ENCODE measurements at places on chromosomes 2 and 18.

DNA sequence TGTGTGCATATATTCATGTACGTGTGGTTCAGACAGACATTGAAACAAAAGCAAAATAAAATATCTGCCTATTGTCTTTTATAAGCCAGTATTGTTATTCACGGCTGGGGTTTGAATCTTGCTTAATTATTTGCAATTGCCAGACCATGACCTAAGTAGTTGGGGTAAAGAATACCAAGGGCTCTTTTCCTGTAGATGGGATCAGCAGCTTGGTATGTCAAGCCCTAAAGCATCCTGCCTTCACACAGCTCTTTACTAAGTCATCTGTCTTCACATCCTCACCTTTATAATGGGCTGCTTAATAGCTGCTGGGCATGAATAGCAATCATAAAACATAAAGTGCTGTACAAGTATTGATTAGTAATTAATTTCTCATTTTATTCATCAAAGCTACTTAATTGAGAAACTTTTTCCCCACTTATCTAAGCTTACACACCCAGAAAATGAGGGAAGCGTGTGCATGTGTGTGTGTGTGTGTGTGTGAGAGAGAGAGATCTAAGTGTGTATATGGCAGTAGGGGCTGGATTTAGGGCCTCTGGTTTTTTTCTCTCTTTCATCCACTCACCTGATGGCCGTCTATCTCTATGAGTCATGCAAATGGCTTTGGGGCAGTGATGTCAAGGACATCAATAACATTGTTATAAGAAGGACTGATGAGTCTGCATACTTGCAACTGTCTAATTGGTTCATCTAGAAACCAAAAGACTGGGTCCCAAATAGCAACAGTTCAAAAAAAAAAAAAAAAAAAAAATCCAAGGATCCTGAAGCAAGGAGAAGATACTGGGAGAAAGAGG is 244.1 kb upstream of the TNP1 start:
- no peak for DNase-seq

DNA sequence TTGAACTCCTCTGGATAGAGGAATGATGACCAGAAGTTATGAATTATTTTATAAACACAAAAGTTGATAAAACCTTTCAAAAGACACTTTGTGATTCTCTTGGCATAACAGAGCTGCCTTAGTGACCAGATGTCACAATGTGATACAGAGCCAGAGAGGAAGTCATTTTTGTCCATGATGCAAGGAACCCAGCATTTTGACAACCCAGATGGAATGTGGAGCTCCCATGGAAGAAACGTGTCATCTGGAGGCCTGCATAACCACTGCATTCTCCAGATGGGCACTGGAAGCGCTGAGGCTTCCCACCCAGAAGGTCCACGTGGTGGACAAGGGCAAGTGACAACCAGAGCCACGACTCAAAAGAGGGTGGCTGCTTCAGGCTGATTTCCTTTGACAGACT is 30.1 kb downstream of the HRH4 start:
- DNase-seq, result no peak

- DNase-seq, result no peak
Observed at GRCh38 chr2:37896319-37896718, 28.8 kb upstream of the RMDN2 start.

DNA sequence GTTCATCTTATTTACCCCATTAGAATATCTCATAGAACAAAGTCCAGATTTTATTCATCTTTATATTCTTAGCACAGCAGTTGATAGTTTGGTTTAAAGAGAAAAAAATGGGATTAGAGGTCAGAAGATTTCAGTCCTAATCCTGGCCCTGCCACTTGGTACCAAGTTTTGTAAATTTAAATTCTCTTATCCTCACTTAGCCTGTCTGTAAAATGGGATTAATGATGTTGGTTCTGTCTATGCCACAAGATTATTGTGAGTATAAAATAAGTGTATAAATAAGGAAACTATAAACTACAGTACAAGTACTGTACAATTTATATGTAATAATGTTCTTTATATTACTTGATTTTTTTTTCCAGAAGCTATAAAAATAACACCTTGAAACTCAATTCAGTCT is 17.1 kb upstream of the DRC1 start:
- DNase-seq, result no peak

DNA sequence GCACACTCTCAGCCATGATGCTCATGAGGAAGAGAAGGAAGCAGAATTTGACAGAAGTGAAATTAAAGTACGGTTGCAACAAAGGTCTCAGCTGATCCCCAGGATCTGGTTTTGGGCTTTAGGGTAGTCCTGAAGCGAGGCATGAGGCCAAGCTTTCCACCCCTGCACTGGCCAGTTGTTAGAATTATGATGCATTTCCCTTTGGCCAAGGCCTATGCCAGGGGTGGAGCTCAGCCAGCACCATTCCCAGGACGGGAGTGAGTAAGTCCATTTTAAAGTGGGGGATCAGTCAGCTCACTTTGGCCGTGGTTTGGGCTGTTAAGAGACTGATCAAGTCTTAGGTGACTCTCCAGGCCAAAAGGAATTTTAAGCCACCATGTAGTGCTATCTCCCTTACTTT is 314.5 kb upstream of the MMADHC start:
- no peak for DNase-seq

- DNase-seq, result no peak
Observed at GRCh38 chr2:210046851-210047500, 44.5 kb downstream of the RPE start.

DNA sequence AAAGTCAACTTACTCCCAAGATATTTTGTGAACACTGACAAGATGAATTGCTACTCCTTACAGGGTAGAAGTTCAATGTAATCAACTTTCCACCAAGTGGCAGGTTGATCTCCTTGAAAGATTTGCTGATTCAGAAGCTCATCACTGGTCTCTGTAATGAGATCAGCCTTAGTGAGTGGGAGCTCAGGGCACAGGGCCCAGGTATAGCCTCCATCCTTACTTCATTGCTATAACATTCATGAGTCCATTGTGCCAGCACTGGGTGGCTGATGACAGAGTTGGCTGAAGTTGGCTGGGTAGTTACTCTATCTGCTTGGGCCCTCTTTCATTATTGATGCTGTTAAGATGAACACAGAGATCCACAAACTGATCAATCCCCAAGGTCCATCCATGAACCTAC is 379.0 kb downstream of the IRS1 start:
- DNase-seq, result no peak

- no peak for DNase-seq
Observed at GRCh38 chr2:129103936-129104878, 785.5 kb upstream of the HS6ST1 start.

DNA sequence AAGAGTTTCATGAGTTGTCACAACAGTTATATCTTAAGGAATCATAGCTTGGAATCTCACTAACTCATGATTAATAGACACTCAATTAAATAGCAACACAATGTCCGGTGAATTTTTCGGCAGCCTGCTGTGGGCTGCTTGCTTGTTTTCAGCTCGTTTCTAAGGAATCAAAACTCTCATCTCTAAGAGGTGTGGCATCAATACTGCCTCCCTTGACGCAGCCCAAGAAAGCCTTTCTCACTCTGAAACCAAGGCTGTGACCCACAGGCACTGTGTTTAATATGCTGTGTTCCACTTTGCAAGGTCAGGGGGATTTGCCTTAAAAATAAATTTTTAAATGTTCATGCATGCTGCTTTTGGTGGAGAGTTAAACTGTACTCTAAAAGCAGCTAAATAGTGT is 5.4 kb downstream of the DCC start:
- no peak for DNase-seq

DNA sequence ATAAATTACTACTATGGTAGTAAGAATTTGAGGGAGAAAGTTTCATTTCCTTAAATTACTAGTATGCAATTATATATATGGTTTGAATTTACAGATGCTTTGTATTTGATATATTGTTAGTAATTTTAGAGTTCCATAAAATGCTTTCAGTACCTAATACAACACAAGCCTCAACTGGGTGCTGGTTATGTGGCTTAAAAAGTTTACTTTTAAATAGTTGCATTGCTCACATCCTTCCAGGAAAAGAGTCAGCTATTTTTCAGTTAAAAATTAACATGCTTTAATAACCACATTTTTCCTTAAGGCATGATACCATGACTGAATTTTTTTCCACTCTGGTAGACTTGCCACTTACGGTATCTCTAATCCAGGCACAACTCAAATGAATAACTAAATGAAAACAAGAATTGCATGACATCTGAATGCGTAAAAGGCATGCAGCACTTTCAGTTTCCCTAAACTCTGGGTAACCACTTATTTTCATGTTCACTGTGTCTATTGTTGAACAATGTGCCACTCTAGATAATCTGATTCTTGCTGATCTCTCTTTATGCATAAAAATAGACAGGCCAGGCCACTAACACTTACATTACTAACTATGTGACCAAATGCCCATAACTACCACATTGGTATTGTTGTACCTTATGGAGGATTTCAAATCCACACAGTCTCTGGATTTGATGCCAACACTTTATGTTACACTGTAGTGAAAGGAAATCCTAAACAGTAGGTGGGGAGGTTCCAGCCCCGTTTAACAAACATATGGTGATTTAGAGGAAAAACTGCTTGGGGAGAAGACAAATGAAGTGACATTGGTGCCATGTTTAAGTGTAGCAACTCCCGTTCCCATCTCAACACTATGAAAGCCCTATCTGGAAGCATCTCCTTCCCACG is 35.5 kb upstream of the SLC35F5 start:
- no peak for DNase-seq

- DNase-seq, result no peak
Observed at GRCh38 chr2:30038419-30038818, 108.4 kb upstream of the YPEL5 start.

- DNase-seq, result no peak
Observed at GRCh38 chr2:105364436-105365139, 27.2 kb downstream of the C2orf49 start.

DNA sequence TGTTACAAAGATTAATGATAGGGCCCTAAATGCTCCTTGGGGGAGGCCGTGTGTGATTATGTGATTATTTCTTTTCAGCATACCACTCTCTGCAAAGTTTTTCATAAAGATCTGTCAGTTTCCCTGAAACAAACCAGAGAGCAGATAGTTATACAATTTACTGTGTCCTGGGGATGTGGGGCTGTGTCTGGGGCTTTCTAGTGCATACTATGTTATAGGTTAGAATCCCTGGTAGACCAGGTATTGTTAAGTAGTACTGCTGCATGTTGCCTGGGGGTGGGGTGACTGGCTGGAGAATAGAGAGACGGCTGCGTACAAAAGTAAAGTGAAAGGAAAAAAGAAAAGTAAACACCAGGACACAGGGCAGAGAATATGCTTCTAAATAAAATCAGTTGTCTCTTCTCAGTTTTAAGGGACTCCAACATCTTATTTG is 3.3 kb upstream of the CCBE1 start:
- no peak for DNase-seq

GRCh38 chr2:123521854-123522253 is 503.2 kb upstream of the CNTNAP5 start:
- no peak for DNase-seq

- DNase-seq, result no peak
Observed at GRCh38 chr2:105280281-105280680, 38.7 kb downstream of the GPR45 start.

DNA sequence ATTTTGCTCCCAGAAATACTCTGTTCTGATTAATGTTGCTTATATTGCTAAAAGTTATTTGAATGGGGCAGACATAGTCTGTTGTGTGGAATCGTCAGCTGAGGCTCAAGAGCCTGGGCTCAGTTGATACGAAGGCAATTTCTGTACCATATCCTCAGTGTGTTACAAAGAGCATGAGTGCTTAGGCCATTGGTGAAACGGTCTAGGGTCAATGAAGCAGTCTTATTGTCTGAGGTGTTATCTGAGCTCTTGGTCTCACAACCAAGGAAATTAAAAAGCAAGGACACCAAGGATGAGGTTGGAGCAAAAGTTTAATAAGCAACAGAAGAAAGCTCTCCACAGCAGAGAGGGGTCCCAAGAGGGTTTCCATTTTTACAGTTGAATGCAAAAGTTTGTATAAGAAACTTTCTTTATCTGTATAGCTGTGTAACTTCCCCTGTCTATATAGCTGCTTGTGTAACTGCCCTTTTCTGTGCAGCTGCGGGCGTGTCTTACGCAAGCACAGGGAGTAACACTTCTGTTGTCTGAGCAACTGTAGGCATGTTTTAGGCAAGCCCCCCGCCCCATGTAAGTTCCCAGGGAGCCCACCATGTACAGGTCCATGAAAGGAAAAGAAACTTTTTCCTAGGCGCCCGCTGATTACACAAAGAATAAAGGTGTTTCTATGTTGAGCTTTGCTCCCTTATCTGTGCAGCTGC is 40.6 kb upstream of the DSC1 start:
- no peak for DNase-seq

DNA sequence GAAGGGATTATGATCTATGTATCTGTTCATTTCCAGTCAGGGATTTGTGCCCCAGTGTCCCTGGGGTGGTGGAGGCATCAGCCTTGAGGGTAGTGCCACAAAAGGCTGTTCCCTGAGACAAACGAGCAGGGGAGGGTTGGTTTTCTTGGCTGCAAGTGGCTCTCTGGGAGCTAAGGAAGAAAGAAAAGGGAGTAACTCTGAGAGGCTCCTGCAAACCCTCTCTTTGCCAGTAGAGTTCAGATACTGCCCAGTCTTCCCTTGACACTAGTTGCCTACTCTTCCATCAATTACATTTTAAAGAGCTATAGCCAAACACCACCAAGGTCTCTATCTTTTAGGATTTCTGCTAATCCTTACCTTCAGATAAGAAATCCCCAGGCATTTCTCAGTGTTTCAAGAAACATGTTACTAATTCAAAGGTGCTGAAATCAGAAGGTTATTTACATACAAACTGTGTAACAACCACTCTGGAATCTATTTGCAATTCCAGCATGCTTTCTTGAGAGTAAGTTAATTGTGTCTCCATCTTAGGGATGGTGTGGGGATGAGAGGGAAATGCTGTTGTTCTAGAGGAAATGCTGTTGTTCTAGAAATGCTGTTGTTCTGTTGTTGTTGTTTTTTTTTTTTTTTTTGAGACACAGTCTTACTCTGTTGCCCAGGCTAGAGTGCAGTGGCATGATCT is 18.7 kb upstream of the KCTD1 start:
- no peak for DNase-seq

DNA sequence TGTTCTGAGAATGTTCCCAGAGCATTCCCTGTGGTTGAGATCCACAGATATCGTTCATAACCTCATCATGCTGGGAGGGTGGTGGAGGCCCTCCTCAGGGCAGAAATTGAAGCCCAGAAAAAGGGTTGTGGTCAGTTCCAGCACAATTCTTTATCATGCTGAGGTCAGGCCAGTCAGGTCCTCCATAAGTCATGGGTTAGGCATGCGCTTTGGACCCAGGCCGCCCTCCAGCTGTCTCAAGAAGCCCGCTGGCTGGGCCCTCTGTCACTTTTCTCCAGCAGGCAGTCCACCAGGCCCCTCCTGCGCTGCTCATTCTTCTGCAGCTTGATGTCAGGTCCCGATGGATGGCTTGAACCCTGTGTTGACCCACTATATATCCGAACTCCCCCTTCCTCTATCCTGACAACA is 151.1 kb upstream of the NT5C1B start:
- DNase-seq, result no peak

- DNase-seq, result no peak
Observed at GRCh38 chr2:27154488-27154887, 5.7 kb downstream of the TCF23 start.

GRCh38 chr2:38866773-38867443 is 8.8 kb downstream of the DHX57 start:
- no peak for DNase-seq

All from vagina (tissue), 2 donors.